ENCODE measurements at places on chromosomes 6 and 20.

DNA sequence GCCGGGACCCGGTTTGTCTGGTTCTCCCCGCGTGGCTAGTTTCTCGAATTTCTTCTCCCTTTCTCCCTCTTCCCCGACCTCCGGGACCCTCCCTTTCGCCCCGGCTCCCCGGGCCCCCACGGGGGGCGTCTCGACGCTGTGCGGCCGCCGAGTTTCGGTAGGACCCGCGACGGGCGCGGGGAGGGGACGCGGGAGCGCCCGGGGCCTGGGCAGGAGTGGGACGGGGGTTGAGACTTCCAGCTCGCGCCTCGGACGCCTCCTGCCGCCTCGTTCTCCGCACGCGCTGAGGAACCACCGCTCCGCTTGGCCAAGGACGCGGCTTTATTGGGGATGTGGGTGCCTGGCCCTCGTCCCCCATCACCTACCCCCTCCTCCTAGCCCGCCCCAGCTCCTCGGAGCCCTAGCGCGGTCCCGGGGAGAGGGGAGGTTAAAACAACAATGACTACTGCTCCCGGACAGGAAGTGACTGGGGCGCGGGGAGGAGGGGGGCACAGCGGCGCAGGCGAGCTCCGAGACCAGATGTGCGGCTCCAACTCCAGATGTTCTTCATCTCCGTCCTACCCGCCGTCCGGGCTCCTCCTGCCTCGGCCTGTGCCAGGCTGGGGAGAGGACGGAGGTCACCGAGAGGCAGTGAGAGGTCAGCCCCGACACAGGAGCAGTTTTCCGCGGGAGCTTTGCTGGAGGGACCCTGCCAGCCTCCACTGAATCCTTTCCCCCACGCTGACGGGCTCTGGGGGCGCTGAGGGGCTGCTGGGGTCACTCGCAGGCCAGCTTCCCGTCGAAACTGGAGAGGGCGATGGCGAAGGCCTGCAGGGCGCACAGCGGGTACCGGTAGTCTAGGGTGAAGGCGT, 917 bp upstream of the TEAD3 start:
- DNase-seq, result peak; percentile 70

GRCh38 chr6:9799582-9799981, 615.3 kb downstream of the TFAP2A start:
- DNase-seq, result no peak

GRCh38 chr20:50920997-50921396, 10.2 kb downstream of the ADNP start:
- peak; percentile 51 for DNase-seq

DNA sequence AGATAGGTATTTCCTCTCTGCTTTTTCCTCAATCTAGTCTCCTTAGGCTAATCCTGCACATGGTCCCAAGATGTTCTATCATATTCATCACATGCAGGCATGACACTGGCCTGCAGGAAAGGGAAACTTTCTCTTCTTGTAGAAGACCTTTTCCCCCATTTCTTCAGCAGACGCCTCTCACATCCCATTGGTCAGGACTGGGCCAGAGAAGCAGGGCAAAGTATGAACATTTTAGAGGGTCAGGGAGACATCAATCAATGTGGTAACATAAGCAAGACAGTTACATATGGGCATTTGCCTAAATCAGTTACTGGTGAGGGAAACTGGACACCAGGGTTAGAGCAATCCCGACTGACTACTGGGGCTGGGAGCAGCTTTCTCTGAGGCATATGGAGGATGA, 90.1 kb downstream of the CRYBG1 start:
- DNase-seq, result no peak

DNA sequence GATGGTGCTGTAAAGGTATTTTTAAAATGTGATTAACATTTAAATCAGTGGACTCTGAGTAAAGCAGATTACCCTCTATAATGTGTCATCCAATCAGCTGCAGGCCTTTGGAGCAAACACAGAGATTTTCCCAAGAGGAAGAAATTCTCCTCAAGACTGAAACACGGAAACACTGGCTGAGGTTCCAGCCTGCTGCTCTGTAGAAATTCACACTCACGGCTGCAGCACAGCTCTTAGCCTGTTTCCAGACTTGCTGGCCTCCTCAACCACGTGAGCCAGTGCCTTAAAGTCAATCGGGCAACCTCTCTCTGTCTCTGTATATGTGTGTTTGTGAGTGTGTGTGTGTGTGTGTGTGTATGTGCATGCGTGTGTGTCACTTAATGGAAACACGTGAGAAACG, 41.1 kb downstream of the PDE10A start:
- no peak for DNase-seq

- DNase-seq, result peak; percentile 85
Observed at GRCh38 chr6:85464260-85464644, 14.4 kb downstream of the NT5E start.
